ENCODE measurements at places on chromosomes 2 and 18.
A peak's percentile ranks its signal among the peaks of the same experiment; 100 is the strongest.

GRCh38 chr2:182280118-182280517 lies 146.7 kb downstream of the PDE1A start:
- no peak for DNase-seq

DNA sequence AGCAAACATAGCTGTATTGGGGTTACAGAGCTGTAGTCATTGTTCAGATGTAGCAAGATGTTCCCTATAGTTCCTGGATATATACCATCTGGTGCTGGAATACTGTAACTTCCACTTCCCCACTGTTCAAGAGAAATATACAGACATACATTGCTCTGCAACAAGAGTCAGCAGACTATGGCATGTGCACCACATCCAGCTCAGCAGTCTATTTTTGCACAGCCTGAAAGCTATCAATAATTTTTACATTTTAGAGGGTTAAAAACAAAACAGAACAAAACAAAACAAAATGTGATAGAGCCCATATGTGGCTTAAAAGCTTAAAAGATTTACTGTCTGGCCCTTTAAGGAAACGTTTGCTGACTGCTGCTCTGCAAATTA lies 31.8 kb upstream of the VIT start:
- no peak for DNase-seq

GRCh38 chr2:145652571-145653545 lies 1132.9 kb upstream of the ZEB2 start:
- DNase-seq: no peak

GRCh38 chr2:7744827-7745226 lies 827.6 kb downstream of the RNF144A start:
- no peak for DNase-seq

GRCh38 chr2:126986631-126987187 lies 88.0 kb downstream of the TEX51 start:
- DNase-seq: no peak

- no peak for DNase-seq
Observed at GRCh38 chr2:212384027-212384426, 154.6 kb downstream of the ERBB4 start.

DNA sequence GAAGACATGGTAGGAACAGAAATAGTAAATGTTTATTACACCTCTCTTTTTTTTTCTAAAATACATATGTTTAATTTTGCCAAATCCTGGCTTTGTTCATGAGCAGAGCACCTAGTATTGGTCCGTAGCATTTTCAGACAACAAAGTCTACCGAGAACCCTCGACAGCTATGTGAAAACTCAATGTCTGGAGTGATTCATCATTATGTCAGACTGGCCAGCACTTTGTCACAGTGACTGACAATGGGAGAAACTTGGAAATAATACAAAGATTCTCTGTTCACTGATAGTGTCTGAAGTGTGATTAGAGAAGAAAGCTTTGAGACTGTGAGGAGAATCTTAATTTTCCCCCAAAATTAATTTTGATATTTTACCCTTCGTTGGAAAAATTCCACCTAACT lies 143.0 kb downstream of the HNMT start:
- peak; percentile 36 for DNase-seq

DNA sequence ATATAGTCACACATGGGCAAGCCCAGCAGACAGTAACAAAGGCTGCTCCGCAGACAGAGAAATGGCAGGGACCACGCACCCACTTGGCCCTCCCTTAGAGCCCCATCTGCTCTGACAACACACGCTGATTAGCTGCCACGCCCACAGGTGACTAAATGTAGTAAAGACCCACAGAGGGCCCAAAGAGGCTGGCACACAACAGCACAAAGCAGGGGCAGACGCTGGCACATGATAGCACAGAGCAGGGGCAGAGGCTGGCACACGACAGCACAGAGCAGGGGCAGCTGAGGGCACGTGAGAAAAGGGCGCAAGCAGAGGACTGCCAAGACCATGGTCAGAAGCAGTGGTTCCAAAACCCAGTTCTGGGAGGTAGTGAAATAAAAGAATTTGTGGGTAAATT lies 10.6 kb downstream of the AFG3L2 start:
- no peak for DNase-seq

DNA sequence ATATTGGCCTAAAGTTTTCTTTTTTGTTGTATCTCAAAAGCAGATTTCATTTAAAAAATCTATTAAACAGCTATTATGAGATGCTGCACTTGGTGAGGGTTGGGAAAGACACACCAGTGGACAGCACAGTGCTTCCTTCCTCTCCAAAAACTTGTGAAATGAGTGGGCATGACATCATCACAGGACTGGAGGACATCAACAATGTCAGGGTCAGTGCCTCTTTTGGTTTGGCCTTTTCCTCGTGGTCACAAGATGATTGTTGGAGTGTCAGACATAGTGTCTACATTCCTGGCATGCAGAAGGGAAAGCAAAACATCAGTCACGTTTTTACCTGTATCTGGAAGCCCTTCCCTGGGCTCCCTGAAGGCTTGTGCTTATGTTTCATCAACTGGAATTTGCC lies 49.6 kb downstream of the IL1R2 start:
- no peak for DNase-seq

DNA sequence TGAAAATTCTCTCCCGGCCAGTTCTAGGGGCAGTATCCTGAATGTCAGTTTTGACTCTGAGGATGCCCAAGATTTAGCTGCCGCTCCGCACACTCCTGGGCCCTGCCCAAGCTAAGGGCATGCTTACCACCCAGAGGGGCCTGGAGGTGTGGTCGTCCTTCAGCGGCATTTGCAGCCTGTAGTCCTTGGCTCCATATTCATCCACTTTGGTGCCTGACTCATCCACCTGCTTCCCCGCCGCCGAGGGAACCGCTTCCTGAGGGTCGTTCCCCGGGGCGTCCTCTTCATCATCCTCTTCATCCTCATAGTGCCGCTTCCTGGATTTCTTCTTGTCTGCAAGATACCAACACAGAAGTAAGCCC lies 577 bp downstream of the ERCC3 start:
- DNase-seq: peak; percentile 16

All from ACHN (cell line).